ENCODE measurements at places on chromosomes 3 and 15. TPM values are rescaled to one million over a fixed set of nuclear protein-coding genes. Genes with fewer than 3 reads are reported as not detected.

DNA sequence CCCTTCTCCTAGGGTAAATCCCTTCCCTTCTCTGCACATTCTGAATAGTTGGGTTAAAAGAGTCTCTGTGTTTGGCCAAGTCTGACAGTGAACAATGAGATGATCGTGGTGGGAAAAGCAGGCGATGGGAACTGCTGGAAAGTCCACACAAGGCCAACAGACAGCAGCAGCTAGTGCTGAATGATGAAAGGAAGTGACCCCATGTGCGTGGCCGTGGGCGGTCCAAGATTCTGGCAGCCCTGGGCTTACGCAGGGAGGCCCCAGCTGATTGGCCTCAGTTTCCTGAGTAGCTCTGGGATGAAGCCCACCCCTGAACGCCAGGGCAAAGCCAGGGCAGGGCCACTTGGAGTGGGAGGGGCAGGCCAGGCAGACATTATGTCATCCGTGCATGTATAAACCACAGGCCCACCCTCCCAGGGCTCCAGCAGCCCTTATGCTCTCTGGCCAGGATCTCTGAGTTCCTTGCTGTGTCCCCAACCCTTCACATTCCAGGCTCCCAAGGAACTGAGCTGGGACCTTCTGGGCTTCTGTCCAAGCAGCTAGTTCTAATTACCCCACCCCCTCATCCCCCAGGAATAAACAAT lies 57.8 kb downstream of the CDC25A start:
- H3K36me3 ChIP-seq, result no peaks in the 10 kb centered on the region
- DNase-seq, result no peak
- peak overlapping the region; percentile 66 for H3K27ac ChIP-seq
- H3K4me1 ChIP-seq, result peaks cover 13% of the 10 kb centered on the region
- H3K27me3 ChIP-seq, result no peaks in the 10 kb centered on the region

Gene TIMP4
- total RNA-seq, result 0.75 TPM

Gene BFSP2
- total RNA-seq, result not detected

GRCh38 chr15:28987337-28987736 lies 101.6 kb downstream of the APBA2 start:
- H3K27me3 ChIP-seq, result no peaks in the 10 kb centered on the region
- H3K27ac ChIP-seq, result no peak overlapping the region
- no peak overlapping the region for H3K4me3 ChIP-seq
- DNase-seq, result no peak

- no peak for DNase-seq
- H3K4me3 ChIP-seq, result no peak overlapping the region
- no peaks in the 10 kb centered on the region for H3K36me3 ChIP-seq
- peaks cover 3% of the 10 kb centered on the region for H3K4me1 ChIP-seq
- H3K27me3 ChIP-seq, result no peaks in the 10 kb centered on the region
Measured at GRCh38 chr3:47261301-47261700, 21.3 kb downstream of the KIF9 start.

DNA sequence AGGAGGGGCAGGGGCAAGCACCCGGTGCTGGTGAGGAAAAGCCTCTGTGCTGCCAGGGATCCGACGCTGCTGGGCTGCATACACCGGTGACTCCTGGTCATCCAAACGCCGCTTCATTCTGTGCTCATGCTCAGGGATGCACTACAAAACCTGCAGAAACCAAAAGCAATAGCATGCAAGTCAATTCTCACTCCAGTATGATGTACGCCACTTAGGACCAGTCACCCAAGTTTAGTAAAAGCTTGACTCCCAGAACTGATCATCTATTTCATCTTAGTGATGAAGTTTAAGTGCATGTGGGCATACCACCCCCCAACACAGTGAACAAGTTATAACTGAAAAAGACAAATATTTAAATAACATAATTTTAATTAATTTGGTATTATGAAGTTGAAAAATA lies 21.2 kb downstream of the SIN3A start:
- no peaks in the 10 kb centered on the region for H3K27me3 ChIP-seq
- no peak overlapping the region for H3K27ac ChIP-seq
- no peaks in the 10 kb centered on the region for H3K4me1 ChIP-seq
- no peak overlapping the region for H3K4me3 ChIP-seq
- no peak for DNase-seq

Gene FBXL22
- total RNA-seq, result 1.0 TPM

DNA sequence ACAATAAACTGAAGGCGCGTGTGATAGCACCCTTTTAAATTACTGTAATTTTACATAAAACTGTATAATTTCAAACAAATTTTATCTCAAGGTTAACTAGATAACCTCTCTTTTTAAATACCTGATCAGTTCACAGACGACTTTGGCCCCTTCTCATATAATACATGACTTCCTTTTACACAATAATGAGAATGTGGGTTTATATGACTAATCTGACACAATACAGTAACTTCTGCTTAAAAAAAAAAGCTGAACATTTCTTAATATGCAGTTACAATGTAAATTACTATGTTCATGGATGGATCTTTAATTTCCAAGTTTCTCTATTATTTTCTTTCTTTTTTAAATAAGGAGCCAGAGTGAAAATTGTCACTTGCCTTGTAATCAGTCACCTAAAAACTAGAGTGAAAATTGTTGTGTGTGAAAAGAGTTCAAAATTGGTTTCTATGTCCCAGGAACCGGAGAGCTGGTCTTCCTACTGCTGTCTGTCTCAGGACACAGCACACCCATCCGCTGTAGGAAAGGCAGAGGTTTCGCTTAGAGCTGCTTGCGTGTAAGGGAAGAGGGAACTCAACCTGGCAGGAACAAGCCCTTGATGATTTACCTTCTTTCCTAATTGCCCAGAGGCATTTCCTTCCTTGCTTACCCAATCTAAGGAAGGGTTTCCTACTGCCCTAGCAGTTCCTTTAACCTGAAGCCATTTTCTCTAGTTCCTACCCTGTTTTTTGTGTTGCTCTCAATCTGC lies 33.3 kb downstream of the PLD1 start:
- H3K27ac ChIP-seq, result no peak overlapping the region
- peaks cover 37% of the 10 kb centered on the region for H3K4me1 ChIP-seq
- H3K36me3 ChIP-seq, result no peaks in the 10 kb centered on the region
- H3K27me3 ChIP-seq, result peaks cover 5% of the 10 kb centered on the region

DNA sequence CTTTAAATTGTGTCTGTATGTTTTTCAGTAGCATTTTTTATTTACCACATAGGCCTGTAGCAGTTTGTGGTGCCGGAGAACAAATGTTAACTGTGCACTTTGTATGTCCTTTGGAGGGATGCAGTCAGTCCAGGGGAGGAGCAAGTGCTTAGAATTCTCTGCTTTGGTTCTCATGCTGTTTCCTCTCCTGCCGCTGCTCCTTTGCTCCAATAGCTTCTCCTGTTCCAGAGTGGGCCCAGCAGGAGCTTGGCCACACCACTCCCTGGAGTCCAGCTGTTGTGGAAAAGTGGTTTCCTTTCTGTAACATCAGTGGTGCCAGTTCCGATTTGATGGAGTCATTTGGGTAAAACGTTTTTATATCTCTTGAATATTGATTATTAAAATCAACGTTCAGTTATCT lies 16.6 kb downstream of the TICRR start:
- no peaks in the 10 kb centered on the region for H3K4me1 ChIP-seq
- peaks cover 4% of the 10 kb centered on the region for H3K36me3 ChIP-seq

Gene IQCF2
- not detected for total RNA-seq

GRCh38 chr3:140223631-140224030 lies 288.6 kb downstream of the CLSTN2 start:
- H3K27me3 ChIP-seq, result no peaks in the 10 kb centered on the region
- no peaks in the 10 kb centered on the region for H3K36me3 ChIP-seq

- peaks cover 23% of the 10 kb centered on the region for H3K4me1 ChIP-seq
- H3K27me3 ChIP-seq, result peaks cover 46% of the 10 kb centered on the region
- H3K4me3 ChIP-seq, result no peak overlapping the region
- DNase-seq, result no peak
Measured at GRCh38 chr3:180990505-180990904, 969 bp upstream of the DNAJC19 start.

Gene SLC12A8
- 2.7 TPM for total RNA-seq

- no peak for DNase-seq
Measured at GRCh38 chr15:73139744-73140553, 87.7 kb downstream of the NEO1 start.

DNA sequence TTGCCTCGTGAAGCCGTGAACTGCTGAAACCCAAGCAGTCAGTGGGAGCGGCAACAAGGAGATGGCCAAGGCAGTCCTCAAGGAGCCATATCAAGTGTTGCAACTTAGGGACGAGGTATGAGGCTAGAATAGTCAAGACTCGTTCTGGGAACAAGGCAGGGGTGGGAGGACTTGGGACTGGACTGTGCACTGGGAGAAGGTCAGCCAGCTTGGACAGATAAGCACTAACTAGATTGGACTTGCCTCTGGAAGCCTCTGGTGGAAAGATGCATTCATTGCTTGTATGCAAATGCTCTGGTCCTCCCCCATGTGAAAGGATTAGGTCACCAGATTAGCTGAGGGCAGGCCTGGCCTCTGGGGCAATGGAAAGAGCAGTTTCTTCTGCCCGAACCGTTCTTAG lies 123.3 kb upstream of the CTNNB1 start:
- H3K27ac ChIP-seq, result peak overlapping the region; percentile 77
- no peaks in the 10 kb centered on the region for H3K36me3 ChIP-seq
- DNase-seq, result no peak
- no peaks in the 10 kb centered on the region for H3K27me3 ChIP-seq
- no peak overlapping the region for H3K4me3 ChIP-seq

DNA sequence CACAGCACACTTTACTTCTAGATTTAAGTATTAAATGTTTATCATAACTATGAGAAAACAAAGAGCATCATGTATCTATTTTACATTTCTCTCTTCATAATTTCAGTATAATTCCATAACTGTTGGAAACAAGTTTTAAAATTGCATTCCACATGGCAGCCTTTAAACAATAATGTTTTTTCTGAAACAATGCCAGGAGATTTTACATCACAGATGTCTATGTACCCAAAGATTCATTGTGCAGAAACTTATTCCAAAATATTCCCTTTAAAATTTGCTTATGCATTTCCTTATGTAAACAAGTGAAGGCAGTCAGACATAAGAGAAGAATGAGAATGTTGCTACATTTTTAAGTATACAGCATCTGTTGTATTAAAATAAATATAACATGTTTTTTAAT lies 324.9 kb upstream of the COL8A1 start:
- peaks cover 7% of the 10 kb centered on the region for H3K36me3 ChIP-seq
- H3K4me1 ChIP-seq, result no peaks in the 10 kb centered on the region
- H3K27me3 ChIP-seq, result peaks cover 4% of the 10 kb centered on the region
- no peak for DNase-seq
- no peak overlapping the region for H3K27ac ChIP-seq

DNA sequence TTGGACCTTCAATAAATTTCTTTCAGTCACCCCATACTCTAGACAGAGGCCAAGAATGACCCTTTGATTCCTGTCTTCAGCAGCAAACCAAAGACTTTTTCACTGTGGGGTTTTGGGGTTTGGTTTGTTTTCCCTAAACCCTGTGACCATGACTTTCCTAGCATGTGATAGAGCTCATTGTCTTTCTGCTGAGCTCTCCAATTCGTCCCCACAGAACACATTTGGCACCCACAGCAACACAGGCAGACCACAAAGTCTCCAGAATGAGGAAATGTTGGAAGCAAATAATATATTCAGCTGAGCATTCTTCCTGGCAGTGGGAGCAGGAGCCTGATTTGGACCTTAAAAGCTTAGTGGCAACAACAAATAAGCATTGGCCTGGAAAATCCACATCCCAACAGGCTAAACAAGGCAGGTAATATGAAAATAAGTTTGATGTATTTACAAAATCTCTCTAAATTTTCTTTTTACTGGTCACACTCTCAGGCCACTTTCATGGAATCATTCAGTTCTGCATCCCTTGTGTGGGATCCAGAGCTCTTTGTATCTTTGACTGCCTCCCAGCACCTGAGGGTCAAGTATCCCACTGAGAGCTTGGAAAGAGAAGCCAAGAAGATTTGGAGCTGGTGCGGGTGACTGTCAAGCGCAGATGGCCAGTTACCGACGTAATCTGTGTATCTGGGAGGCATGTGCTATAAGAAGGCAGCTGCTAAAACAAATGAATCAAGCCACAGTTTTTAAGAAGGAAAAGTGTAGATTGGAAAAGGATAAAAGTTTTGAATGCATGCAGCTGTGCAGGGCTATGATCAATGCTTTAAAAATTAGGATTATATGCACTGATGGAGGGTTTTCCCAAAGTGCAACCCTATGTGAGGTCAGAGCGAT lies 36.5 kb upstream of the CPB1 start:
- peaks cover 61% of the 10 kb centered on the region for H3K4me1 ChIP-seq
- no peak overlapping the region for H3K4me3 ChIP-seq
- H3K27ac ChIP-seq, result peak overlapping the region; percentile 66
- DNase-seq, result no peak
- H3K36me3 ChIP-seq, result no peaks in the 10 kb centered on the region

- H3K4me1 ChIP-seq, result peaks cover 27% of the 10 kb centered on the region
- DNase-seq, result no peak
- H3K4me3 ChIP-seq, result no peak overlapping the region
- H3K27ac ChIP-seq, result peak overlapping the region; percentile 44
- no peaks in the 10 kb centered on the region for H3K36me3 ChIP-seq
Measured at GRCh38 chr3:127848131-127849129, 26.1 kb upstream of the MGLL start.

Gene DUOXA1
- total RNA-seq, result not detected

DNA sequence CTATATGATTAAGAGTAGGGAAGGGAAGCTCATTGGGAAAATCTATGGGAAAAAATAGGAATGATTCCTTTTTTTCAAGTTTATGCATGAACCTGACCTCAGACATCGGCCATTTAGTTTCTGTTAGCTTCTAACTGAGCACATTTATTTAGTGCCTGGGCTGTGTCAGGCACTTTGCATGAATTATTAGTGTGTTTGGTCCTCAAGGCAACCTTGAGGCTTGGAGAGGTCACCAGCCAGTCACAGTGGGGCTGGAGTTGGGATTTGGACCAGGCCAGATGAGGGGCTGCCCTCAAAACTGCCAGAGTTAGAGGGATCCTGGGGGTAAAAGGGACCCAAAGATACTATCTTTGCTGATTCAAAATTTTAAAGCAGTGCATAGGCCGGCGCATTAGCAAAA lies 8.1 kb downstream of the SIAH2 start:
- no peak for DNase-seq
- no peaks in the 10 kb centered on the region for H3K27me3 ChIP-seq
- peaks cover 4% of the 10 kb centered on the region for H3K36me3 ChIP-seq
- H3K4me1 ChIP-seq, result peaks cover 6% of the 10 kb centered on the region

Gene CCDC39
- not detected for total RNA-seq

Gene LIPC
- not detected for total RNA-seq

Gene GP9
- not detected for total RNA-seq

- DNase-seq, result no peak
- H3K4me3 ChIP-seq, result no peak overlapping the region
- peaks cover 6% of the 10 kb centered on the region for H3K27me3 ChIP-seq
- H3K36me3 ChIP-seq, result peaks cover 6% of the 10 kb centered on the region
Measured at GRCh38 chr3:127193341-127193740, 410 bp downstream of the PRR23E start.

- no peaks in the 10 kb centered on the region for H3K27me3 ChIP-seq
- H3K4me3 ChIP-seq, result no peak overlapping the region
- no peak for DNase-seq
- H3K27ac ChIP-seq, result no peak overlapping the region
- H3K4me1 ChIP-seq, result no peaks in the 10 kb centered on the region
- H3K36me3 ChIP-seq, result no peaks in the 10 kb centered on the region
Measured at GRCh38 chr3:110859336-110859735, 212.3 kb upstream of the NECTIN3 start.

GRCh38 chr3:178823150-178823549 lies 248.5 kb downstream of the ZMAT3 start:
- H3K4me3 ChIP-seq, result no peak overlapping the region
- no peak for DNase-seq
- H3K27me3 ChIP-seq, result no peaks in the 10 kb centered on the region
- peaks cover 11% of the 10 kb centered on the region for H3K4me1 ChIP-seq

Gene LRRC3B
- total RNA-seq, result 0.16 TPM

Gene EHD4
- 9.3 TPM for total RNA-seq

- peaks cover 19% of the 10 kb centered on the region for H3K4me1 ChIP-seq
- no peak overlapping the region for H3K4me3 ChIP-seq
- no peak for DNase-seq
- H3K27me3 ChIP-seq, result no peaks in the 10 kb centered on the region
Measured at GRCh38 chr3:67529337-67529736, 125.1 kb downstream of the SUCLG2 start.

Gene REC114
- not detected for total RNA-seq

Gene TF
- total RNA-seq, result 0.98 TPM

All from neural crest cell (in vitro differentiated cells).